ENCODE measurements at places on chromosomes 16 and 17. TPM values are rescaled to one million over a fixed set of nuclear protein-coding genes. Genes with fewer than 3 reads are reported as not detected.

Gene ATP6V0D1
- total RNA-seq: 129 TPM

Gene SLC16A3
- total RNA-seq: 74.1 TPM

Gene C16orf54
- not detected for total RNA-seq

Gene KRTAP2-3
- not detected for total RNA-seq

Gene RPH3AL
- total RNA-seq: 1.7 TPM

All from bronchial smooth muscle cell (primary cell).